ENCODE measurements at places on chromosomes 3 and 15.

DNA sequence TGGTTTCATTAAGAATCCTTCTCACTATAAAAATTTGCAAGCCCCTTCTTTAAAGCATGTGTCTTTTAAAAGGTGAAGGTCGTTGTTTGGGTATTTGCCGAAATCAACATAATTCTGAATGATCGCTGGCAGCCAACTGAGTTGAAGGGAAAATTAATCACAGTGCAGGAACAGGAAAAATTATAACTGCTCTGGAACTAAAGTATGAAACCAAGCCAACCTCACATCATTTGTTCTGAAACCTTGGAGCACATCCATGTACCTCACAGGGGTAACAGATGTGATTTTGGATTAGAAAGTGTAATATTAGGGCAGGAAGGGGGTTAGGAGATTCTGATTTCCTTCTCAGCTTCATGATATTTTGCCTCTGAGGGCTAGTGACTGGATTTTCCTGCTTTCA is 52.2 kb upstream of the PTX3 start:
- no peak for DNase-seq

GRCh38 chr3:129563850-129564535 is 21.0 kb downstream of the H1-8 start:
- no peak for DNase-seq

GRCh38 chr3:134822090-134822489 is 27.0 kb downstream of the EPHB1 start:
- DNase-seq: no peak

- no peak for DNase-seq
Measured at GRCh38 chr3:463252-464192, 267.0 kb downstream of the CHL1 start.

DNA sequence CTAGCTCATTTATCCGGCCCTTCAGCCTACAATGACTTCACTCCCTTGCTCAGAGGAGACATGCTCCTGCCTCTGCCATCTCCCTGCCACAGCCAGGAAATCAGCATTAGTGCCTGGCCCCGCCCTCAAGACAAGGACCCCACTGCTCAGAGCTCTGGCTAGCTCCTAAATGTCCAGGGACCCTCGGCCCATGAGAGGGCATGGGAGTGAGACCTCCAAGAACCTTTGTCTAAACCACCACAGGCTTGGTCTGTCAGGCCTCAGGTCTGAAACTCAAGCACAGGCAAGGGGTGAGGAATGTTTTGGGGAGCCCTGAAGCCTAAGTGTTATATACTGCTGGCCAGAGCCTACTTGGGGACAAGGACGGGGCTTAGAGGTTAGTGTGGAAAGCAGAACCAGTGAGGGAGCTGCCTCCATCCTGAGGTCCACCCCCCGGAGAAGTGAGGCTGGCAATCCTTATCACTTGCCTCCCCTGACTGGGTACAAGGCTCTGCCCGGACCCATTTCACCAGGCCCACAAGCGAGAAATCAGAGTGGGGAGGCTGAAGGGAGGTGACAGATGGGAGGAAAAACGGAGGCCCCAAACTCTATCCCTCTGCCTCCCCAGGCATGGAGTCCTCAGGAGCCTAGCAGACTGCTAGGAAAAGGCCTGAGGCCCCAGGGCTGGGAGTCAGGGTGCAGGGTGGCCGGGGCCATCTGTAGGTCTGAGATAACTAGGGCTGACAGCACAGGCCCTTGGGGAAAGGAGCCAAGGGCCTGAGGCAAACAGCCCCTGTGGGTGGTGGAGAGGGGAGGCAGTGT is 18.8 kb downstream of the SHF start:
- DNase-seq: no peak

DNA sequence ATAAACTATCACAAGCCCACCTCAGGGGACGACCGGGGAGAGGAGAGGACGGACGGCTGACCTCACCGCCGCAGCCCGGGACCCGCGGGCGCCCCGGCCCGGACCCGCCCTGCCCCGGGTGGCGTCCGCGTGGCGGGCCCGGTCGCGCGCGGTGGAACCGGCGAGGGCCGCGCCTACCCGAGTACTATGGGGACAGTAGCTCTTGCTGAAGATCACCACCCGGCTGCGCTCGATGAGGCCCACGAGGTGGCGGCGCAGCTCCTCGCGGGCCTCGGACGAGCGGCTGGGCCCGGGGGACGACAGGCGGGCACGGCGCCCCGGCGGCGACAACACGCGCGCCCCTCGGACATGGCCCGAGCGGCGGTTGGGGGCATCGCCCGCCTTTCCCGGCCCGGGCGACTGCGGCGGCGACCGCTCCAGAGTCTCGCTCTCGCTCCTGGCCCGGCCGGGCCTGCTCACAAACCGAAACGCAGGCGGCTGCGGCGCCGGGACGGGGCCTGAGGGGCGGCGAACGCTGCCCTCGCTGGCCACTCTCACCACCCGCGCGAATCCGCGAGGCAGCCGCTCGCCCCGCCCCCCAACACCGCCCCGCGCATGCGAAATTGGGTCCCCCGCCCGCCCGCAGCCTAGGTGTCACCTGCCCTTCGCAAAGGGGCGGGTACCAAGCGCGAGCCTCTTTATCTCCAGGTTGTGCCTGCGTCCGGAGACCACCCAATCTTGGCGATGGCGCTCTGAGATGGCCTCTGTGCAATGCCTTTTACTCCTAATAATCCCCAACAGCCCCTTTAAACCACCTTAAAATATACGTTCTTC is at the start of gene TXNRD3:
TXNRD3 (minus strand) TSS at position 554 of the 813 bp plus-strand sequence.
- peak; percentile 61 for DNase-seq

GRCh38 chr15:58987491-58988005 is at the start of gene RNF111:
TSS of gene RNF111 (plus strand) at chr15:58987663. CDS start at chr15:59030823, 43,160 bp downstream.
- peak; percentile 78 for DNase-seq
